ENCODE measurements at places on chromosomes 4 and X. TPM values are rescaled to one million over a fixed set of nuclear protein-coding genes. Genes with fewer than 3 reads are reported as not detected.

The EGFL6 gene
- 1.2 TPM for total RNA-seq

The ZNF141 gene
- total RNA-seq, result 43.2 TPM

The FHIP1A gene
- 25.7 TPM for total RNA-seq

The USP17L24 gene
- total RNA-seq, result not detected

The YY2 gene
- total RNA-seq, result 0.56 TPM

The NLRP2B gene
- total RNA-seq, result not detected

The SEL1L3 gene
- total RNA-seq, result 87.2 TPM

The LRIT3 gene
- total RNA-seq, result 0.15 TPM

The SPANXA2 gene
- total RNA-seq, result not detected

The CTAG1A gene
- not detected for total RNA-seq

The RBMX2 gene
- 35.4 TPM for total RNA-seq

The KCTD8 gene
- 0.06 TPM for total RNA-seq

The ANK2 gene
- 121 TPM for total RNA-seq

The PHOX2B gene
- not detected for total RNA-seq

The UGT2B7 gene
- not detected for total RNA-seq

The SMIM10 gene
- total RNA-seq, result not detected

All from neural progenitor cell (in vitro differentiated cells).